ENCODE measurements at places on chromosomes 7 and 10.
A peak's percentile ranks its signal among the peaks of the same experiment; 100 is the strongest.

DNA sequence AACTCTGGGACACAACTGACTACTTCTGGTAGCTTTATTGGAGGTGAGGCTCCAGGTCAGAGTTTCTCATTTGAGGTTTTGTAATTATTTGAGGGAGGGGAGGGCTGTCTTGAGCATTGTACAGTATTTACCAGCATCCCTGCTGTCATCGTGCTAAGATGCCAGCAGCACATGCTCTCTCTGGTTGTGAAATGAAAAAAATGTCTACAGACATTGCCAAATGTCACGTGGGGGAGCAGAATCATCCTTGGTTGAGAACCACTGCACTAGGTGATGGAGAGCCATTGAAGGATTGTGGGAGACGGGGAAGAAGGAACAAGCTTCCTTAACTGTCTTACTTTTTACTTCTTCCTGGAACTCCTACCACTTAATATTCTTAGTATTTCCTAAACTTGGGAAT is 5.0 kb downstream of the SEPTIN7 start:
- DNase-seq = no peak

DNA sequence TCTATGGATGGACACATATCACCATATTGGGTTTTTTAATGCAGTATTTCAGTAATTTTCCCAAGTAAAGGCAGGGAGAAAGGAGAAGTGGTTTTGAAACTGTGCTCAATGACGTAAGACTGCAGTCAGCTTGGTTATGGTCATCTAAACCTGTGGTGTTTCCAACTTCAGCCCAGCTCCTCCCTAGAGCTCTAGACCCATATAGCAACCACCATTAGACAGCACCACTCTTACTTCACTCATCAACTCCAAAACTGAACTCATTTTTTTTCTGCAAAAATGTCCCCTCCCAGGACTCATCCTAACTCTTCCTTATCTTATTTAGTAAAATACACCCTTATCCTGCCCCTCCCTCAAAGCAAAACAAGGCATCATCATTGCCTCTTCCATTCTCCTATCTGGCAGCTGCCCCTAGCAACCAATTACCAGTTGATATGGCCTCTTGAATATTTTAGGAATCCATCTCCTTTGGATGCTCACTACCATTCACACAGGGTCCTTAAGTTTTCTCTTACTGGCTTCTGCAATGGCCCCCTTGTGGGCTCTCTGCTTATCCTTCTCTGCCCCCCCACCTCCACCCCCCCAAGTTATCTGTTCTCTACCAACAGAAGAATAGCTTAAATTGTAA is 1.5 kb upstream of the RALA start:
- DNase-seq = no peak

DNA sequence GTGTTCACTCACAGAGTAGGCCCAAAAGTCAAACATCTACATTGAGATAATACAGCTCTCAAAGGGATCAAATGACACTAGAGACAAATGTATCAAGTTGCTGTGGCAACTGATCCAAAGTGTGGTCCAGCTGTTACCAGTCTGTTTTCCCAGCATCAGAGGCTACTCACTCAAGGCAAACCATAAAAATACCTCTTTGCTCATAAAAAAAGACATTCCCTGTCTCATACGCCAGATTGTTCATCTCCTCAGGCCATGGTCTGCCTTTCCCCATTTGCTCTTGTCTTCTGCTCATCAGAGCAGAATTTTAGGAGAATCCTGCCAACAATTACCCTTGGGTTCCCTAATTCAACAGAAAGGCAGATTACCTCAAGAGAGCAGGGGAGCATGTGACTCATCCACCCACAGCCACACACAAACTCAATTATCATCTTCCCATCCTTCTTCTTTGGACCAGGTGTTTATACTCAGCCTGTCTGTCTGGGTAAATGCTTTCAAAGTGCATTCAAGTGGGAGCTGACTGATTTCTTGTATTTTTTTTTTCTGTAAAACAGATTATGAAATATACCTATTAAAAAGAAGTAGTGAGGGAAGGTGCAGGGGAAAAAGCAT is 226.5 kb upstream of the HPS1 start:
- DNase-seq = no peak

DNA sequence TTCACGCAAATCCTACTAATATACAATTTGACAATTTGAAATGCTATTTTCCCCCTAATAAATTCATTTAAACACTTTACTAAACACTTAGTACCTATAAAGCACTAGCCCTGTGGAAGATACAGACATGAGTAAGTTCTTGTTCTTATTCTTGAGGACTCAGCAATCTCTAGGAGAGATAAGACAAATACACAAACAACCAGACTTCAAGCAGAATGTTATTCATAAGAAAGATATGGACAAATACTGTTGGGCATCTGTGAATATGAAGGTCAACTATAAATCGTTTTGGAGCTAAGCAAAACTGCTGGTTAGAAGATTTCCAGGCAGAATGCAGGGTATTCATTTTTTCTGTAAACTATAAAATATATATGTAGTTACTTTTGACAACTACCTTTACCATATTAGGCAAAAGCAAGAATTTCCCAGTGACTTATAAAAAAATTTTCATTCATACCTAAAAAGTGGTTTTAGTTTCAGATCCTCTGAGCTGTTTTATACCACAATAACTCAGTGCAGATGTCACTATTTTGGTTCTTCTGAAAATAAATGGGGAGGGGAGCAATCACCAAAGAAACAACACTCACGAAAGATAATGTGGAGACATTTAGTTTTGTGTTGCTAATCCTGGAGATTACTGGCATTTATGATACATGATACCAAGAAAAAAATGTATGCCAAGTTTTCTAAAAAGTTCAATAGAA is 3.8 kb downstream of the VPS41 start:
- DNase-seq = no peak

GRCh38 chr10:70921285-70921684 is 32.9 kb upstream of the PCBD1 start:
- DNase-seq = no peak

DNA sequence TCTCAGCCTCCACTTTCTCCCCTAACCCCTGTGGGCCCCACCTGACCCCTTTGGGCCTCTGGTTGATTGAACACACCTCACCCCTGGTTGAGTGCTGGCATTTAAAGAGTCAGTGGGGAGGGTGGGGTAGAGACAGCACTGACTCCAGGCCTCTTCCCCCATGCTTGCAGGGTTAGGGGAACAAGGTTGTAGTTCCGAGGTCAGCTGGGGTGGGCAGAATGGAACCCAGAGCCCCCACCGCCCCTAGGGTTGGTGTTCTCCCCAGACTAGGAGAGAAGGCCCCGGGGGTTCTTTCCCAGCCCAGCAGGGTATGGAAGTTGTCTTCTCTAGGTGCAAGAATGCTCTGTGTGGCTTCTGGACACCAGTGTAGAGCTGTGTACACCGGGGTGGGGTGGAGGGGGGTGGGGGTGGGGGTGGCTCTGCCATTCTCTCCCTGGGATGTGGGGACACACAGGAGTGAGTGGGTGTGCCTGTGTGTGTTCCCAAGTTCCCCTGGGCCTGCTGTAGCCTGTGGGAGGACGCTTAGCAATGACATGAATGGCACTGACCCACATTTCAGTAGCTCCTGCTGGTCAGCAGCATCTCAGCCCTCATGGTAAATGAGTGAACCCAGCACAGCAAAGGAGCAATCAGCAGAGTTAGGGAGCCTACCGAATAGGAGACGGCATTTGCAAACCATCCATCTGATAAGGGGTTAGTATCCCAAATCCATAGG is 33.6 kb downstream of the PRF1 start:
- no peak for DNase-seq

DNA sequence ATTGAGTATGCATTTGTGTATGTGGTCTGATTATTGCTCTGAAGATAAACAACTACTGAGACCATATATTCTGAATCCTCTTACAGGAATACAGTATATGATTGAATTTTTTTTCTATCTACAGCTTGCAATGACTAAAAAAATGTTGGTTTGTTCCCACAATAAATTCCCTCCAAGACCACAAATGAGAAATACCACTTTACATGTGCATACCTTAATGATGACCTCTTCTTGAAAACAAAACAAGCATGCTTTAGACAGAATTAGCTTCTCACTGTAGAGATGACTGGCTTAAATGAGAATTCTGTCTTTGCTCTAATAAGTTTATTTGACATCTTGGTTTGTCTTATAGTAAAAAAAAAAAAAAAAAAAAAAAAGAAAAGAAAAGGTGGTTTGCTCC is 241.5 kb downstream of the PCDH15 start:
- no peak for DNase-seq

- no peak for DNase-seq
These were observed 1262.6 kb upstream of the SORCS1 start for GRCh38 chr10:108427146-108427545.

- no peak for DNase-seq
These were observed 8.0 kb downstream of the PDGFA start for GRCh38 chr7:511476-512145.

DNA sequence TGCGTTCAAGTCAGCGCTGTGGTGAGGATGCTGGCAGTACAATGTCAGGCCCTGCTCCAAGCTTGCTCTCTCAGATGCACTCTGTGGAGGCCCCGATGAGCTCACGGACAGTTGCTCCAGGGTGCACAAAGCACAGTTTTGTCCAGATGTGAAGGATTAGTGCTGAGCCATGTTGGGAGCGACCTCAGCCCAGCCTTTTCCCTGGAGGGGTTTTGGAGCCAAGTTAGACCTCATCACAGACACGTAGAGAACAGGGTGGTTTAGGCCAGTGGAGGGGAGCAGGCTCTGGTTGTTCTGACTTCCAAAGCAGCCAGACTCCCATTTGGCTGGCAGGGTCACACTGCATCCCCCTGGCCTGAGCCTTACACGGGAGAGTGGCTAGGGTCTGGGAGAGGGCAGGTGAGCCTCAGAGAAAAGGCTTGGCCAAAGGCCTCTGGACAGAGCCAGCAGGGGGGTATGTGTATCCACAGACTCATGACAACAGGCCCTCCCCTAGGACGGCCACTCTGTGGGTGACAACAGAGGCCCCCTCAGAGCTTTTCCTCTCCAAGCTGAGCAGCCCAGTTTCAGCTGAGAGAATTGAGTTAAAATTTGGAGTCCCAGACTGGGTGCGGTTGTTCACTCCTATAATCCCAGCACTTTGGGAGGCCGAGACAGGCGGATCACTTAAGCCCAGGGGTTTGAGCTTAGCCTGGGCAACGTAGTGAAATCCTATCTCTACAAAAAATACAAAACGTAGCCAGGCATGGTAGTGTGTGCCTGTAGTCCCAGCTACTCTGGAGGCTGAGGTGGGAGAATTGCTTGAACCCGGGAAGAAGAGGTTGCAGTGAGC is 4.7 kb downstream of the PLAC9 start:
- peak; percentile 25 for DNase-seq

- no peak for DNase-seq
These were observed 135.2 kb downstream of the ADCY1 start for GRCh38 chr7:45709168-45710042.

DNA sequence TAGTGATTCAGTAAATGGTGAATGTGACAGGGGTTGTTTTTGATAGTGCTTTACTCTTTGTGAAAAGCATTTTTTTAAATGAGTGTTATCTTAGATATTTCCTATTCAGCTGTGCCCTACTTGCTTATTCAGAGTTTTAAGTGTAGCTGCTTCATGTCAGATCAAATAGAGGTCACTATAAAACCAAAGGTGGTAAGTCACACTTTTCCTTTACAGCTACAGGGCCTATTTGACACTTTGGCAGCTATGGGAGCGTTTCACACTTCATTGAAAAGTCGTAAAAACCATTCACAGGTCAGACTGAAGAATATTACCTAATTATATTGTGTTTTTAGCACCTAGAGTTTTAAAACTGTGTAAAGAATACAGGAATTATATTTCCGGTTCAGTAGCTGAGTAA is 67.3 kb downstream of the ANKIB1 start:
- DNase-seq = no peak

- DNase-seq = no peak
These were observed 739.9 kb downstream of the REEP3 start for GRCh38 chr10:64261092-64261491.

DNA sequence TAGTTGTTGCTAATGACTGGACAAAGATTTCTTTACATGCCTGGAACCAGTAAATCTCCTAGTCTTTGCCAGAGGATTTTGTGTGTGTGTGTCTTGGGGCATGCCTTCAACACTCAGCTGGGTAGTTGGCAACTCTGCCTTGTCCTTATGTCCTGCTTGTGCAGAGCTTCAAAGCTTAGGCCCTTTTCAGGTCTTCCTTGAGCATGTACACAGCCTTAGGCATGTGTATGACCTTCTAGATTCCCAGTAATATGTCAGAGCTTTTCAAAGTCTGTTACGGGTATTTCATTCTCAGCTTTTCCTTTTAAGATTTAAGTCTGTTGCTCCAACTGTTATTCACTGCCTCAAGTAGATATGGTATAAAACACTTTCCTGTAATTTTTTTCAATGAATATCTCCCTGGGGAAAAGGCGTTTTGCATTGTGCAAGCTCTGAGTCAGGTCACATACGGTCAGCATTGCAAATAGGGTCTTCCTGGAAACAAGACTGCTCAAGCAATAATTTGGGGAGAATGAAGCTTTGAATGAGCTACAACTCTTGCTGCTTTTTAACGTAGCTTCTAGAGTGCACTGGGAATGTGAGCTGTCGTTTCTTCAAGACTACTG is 25.5 kb downstream of the SHOC2 start:
- DNase-seq = no peak

DNA sequence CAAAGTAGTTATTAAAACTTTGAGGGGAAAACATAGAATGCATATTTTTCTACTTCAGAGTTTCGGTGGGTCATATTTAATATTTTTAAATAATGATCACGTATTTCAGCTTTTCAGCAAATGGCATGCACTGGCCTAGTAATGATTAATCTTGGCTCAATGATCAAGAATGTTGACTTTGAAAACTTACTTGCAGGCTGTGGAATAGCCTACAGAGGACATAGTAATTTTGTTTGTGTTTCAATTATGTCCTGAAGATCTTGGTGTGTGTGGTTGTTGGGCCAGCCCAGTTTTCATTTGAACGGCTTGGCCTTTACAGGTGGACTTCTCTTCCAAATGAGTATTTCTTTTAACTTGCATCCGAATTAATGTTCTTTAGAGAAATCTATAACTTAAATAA is 35.1 kb downstream of the ADD3 start:
- DNase-seq = no peak

DNA sequence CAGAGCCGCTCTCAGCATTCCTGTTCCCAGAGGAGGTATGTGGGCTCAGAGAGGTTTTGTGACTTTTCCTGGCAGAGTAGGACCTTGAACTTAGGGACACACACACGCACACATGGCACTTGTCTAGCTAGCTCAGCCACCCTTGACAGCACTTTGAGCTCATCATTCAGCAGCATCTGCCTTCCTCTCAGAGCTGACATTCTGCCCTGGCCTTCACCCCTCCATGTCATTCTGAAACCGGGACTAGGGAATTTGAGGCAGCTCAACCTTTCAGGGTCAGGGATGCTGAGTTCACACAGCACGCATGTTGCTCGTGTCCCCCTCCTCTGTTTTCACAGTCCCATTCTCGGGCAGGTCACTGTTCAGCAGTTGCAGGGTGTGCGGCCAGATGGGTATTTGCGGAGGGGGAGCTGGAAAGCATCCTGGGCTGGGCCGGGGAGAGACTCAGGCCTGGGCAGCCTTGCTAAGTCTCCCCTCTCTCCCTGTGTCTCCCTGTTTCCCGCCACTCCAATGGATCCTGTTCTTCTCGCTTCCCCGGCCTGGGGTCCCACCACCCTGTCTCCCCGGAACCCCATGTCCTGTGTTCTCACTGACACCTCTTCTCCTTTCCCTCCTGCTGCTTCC is 78.0 kb downstream of the COL13A1 start:
- DNase-seq = no peak

- no peak for DNase-seq
These were observed 37.5 kb upstream of the EGR2 start for GRCh38 chr10:62853710-62854109.

Measured in ELF-1 (cell line).